Kidney (tissue), 22 donors: ENCODE measurements at places on chromosomes 6 and 20. TPM values are rescaled to one million over a fixed set of nuclear protein-coding genes. Genes with fewer than 3 reads are reported as not detected.

The UQCC2 gene
- 39.6 TPM for total RNA-seq

- H3K4me1 ChIP-seq = no peaks in the 10 kb centered on the region
- H3K36me3 ChIP-seq = no peaks in the 10 kb centered on the region
- no peak overlapping the region for H3K27ac ChIP-seq
These were observed 90.4 kb downstream of the SLC2A10 start for GRCh38 chr20:46799781-46800408.

DNA sequence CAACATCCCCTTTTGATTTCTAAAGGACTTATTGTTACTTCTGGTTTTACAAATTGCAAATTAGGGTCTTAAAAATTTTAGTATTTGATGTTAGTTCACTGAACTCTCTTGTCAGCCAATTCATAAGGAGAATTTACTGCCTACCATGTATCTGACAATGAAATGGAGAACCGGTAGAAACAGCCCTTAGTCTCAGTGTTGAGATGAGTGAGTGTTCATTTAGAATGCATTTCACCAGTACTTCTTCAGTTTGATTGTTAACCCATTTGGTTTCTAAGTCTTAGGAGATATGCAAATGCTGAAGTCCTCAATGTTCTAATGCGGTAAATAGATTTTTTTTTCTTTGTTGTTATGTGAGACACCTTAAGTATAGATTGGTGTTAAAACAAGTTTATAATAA is 616.3 kb upstream of the FLRT3 start:
- no peaks in the 10 kb centered on the region for H3K27me3 ChIP-seq
- H3K4me1 ChIP-seq = peaks cover 3% of the 10 kb centered on the region
- DNase-seq = no peak
- H3K27ac ChIP-seq = no peak overlapping the region
- no peaks in the 10 kb centered on the region for H3K36me3 ChIP-seq

- H3K4me3 ChIP-seq = no peak overlapping the region
- no peak for DNase-seq
- H3K27me3 ChIP-seq = no peaks in the 10 kb centered on the region
- no peaks in the 10 kb centered on the region for H3K36me3 ChIP-seq
These were observed 51.4 kb upstream of the RPS6KA2 start for GRCh38 chr6:166678426-166678825.

The STK4 gene
- total RNA-seq = 41.0 TPM

GRCh38 chr20:62589720-62590119 is 52.6 kb upstream of the SLCO4A1 start:
- H3K36me3 ChIP-seq = no peaks in the 10 kb centered on the region
- H3K27ac ChIP-seq = no peak overlapping the region
- H3K4me3 ChIP-seq = no peak overlapping the region
- peaks cover 4% of the 10 kb centered on the region for H3K27me3 ChIP-seq
- peaks cover 4% of the 10 kb centered on the region for H3K4me1 ChIP-seq
- DNase-seq = no peak

- DNase-seq = no peak
- no peaks in the 10 kb centered on the region for H3K36me3 ChIP-seq
- no peaks in the 10 kb centered on the region for H3K27me3 ChIP-seq
- H3K4me1 ChIP-seq = no peaks in the 10 kb centered on the region
These were observed 47.0 kb downstream of the ENPP1 start for GRCh38 chr6:131854803-131855202.

The CGA gene
- total RNA-seq = not detected

DNA sequence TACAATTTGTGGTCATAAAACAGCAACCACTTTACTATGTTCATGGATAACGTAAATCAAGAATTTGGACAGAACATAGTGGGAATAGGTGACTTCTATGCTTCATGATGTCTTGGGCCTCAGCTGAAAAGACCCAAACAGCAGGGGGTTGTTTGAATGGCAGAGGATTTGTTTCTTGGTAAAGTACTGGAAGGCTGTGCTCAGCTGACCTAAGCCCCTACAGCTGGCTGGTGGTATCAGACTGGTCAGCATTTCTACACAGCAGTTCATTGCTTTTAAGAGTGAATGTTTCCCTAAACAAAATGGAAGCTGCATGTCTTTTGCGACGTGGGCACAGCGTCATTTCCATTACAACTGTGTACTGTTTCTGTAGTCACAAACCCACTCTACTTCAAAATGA is 148.5 kb upstream of the DEFB112 start:
- H3K36me3 ChIP-seq = no peaks in the 10 kb centered on the region
- no peak for DNase-seq
- no peaks in the 10 kb centered on the region for H3K27me3 ChIP-seq

GRCh38 chr6:85685713-85686112 is 43.0 kb upstream of the SYNCRIP start:
- H3K36me3 ChIP-seq = no peaks in the 10 kb centered on the region
- no peak overlapping the region for H3K4me3 ChIP-seq
- H3K4me1 ChIP-seq = no peaks in the 10 kb centered on the region
- no peak overlapping the region for H3K27ac ChIP-seq

DNA sequence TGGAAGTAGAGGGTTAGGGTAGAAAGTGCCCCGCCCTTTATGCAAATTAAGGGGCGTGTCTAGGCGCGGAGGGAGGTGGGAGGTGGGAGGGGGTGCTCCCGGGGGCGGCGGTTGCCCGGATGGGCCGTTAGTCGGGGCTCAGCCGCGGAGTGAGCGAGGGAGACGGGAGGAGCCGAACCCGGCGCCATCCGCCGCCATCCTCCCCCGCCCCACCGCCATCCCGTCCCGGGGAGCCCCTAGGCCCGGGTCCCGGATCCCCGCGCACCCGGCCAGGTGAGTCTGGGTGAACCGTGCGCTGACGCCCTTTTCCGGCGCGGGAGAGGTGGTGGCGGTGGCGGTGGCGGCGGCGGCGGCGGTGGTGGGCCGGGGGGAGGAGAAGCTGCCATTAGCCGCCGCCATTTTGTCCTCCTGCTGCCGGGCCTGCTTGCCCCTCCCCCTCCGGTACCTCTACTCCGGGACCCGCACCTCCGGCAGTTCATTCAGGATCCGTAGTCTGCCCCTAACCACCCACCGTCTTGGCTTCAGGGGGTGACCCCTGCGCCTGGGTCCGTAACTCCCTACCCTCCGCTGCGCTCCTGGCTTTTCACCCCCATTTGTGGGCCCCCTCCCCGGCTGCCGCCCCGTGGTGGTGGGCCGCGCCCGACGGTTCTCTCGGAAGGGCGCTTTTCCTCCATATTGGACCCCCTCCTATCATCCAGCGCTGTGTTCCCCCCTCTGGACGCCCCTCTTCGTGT is at the start of gene PRRC2A:
Gene PRRC2A, plus strand, starts transcription at position 130 of the 734 bp plus-strand sequence. CDS start 2,075 bp downstream, outside the sequence.
- peak within 1 kb of the TSS; percentile 99 for H3K27ac ChIP-seq
- H3K27me3 ChIP-seq = no peaks in the 10 kb centered on the region
- no peaks in the 10 kb centered on the region for H3K4me1 ChIP-seq
- no peak for DNase-seq
- H3K36me3 ChIP-seq = peaks cover 24% of the 10 kb centered on the region

- no peaks in the 10 kb centered on the region for H3K36me3 ChIP-seq
- H3K4me1 ChIP-seq = peaks cover 8% of the 10 kb centered on the region
- no peak overlapping the region for H3K4me3 ChIP-seq
These were observed 26.8 kb downstream of the SLC16A10 start for GRCh38 chr6:111114087-111114443.

GRCh38 chr20:60255866-60256265 is 297.6 kb downstream of the CDH26 start:
- DNase-seq = no peak
- no peaks in the 10 kb centered on the region for H3K4me1 ChIP-seq
- H3K4me3 ChIP-seq = no peak overlapping the region

The SIRPG gene
- total RNA-seq = 2.5 TPM

The SLC22A16 gene
- total RNA-seq = 0.79 TPM

DNA sequence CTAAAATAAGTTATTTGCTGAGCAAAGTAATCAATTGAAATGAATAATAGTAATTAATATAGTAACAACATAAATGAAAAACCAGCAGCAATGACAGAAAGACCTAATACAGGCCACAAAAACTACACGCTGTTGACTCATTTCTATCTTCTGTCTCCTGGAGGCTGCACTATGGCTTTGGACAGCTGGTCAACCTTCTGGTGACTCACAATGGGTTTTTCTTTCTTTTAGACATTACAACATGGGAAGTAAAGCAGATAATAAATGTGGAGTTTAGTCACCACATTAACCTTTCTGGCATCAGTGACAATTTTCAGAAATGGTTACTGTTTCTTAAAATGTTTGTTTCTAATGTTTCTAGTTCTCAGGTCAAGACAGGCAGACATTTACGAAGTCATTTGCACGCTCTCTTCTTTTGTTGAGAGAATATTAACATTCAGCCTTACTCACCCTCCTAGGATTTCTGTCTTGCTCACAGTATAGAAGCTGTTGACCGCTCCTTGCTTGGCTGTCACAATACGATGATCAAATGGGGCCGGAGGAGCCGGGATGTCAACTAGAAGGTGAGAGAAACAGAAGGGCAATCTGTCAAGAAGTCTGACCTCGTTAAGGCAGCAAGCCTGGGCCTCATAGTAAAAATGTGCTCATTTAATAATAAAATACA is 62.2 kb downstream of the MYLK4 start:
- H3K4me1 ChIP-seq = no peaks in the 10 kb centered on the region
- no peak overlapping the region for H3K4me3 ChIP-seq
- no peak overlapping the region for H3K27ac ChIP-seq
- no peaks in the 10 kb centered on the region for H3K36me3 ChIP-seq

- DNase-seq = peak; percentile 90
- H3K36me3 ChIP-seq = no peaks in the 10 kb centered on the region
- no peak overlapping the region for H3K27ac ChIP-seq
- H3K4me3 ChIP-seq = no peak overlapping the region
These were observed 24.7 kb upstream of the GFOD1 start for GRCh38 chr6:13511913-13512717.

DNA sequence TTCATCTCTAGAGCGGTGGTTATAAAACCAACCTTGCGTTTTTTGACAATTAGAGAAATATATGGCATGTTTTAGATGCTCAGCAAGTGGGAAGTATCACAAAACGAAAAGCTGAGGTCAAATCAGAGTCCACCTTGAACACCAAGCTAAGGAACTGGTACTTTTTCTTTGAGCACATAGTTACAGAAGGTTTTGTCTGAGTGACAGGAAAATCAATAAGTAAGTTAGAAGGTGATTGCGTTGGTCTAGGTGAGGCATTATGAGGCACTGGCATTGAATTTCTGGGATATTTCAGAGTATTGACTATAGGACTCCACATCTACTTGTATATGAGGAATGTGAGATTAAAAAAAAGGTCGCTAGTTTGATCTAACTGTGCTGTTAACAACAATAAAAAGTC is 597 bp upstream of the HINT3 start:
- no peaks in the 10 kb centered on the region for H3K27me3 ChIP-seq
- H3K4me1 ChIP-seq = peaks cover 4% of the 10 kb centered on the region
- DNase-seq = no peak
- no peaks in the 10 kb centered on the region for H3K36me3 ChIP-seq

- no peaks in the 10 kb centered on the region for H3K36me3 ChIP-seq
- H3K27me3 ChIP-seq = no peaks in the 10 kb centered on the region
- H3K4me3 ChIP-seq = no peak overlapping the region
- no peak overlapping the region for H3K27ac ChIP-seq
- no peaks in the 10 kb centered on the region for H3K4me1 ChIP-seq
These were observed 55.5 kb upstream of the SMLR1 start for GRCh38 chr6:130771741-130772140.
